H4 (cell line): ENCODE measurements at places on chromosomes 1 and 21.

GRCh38 chr21:44065428-44065827 is 41.8 kb upstream of the PWP2 start:
- DNase-seq = no peak

DNA sequence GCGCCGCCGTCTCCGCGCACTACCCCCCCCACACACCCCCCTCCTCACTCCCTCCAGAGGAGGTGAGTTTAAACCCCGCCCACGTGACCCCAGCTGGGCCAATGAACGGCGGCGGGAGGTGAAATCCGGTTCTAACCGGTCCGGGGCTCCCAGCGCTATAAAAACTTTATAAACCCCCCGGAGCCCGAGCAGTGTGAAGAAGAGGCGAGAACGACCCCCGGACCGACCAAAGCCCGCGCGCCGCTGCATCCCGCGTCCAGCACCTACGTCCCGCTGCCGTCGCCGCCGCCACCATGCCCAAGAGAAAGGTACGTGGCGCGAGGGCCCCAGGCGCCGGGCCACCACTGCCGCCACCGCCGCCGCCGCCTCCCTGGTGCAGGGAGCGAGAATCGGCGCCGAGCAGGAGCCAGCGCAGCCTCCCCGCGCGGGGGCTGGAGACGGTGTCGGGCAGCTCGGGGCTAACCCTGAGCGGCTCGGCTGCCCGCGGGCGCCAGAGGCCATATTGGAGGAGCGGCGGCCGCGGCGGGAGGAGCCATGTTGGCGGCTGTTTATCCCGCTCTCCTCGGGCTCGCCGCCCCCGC is at the start of gene HMGN2:
HMGN2 (plus strand) TSS at position 121 of the 581 bp plus-strand sequence; CDS start at position 294, 173 bp downstream.
- DNase-seq = peak; percentile 85

DNA sequence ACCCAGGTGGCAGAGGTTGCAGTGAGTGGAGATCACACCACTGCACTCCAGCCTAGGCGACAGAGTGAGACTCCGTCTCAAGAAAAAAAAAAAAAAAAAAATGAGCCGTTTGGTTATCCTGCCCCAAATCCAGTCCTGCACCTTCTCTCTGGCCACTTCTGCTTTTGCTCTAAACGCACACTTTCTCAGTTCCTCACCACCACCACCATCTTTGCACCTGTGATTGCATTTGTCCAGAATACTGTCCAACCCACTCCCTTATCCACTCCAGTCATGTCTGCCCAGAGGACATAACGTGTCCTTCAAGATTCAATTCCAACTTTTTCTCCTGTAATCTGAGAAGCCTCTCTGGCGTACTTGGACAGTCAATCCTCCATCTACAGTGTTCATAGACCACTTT is 2.2 kb upstream of the NEK2 start:
- no peak for DNase-seq

- no peak for DNase-seq
Observed at GRCh38 chr1:162299018-162299417, 77.6 kb downstream of the SPATA46 start.

- no peak for DNase-seq
Observed at GRCh38 chr1:105100102-105100501, 1350.4 kb downstream of the AMY1C start.

GRCh38 chr1:90074137-90074536 is 79.2 kb downstream of the ZNF326 start:
- DNase-seq = no peak

DNA sequence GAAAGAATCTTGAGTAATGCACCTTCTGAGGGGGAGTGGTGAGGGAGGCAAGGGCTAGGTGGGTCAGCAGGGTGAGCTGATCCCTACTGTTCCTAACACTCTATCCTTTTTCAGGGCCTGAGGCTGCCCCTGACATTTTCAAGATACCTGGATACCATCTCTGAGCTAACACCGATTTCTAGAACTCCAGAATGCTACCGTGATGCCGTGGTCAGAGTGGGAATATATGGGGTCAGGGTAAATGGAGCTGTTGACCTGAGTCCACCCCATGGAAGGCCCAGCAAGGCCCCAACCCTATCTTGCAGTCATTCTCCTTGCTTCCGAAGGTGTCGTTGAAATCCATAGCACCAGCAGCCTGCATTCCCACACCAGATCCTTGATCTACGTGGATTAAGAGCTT is 18.0 kb upstream of the PTPRF start:
- DNase-seq = no peak

DNA sequence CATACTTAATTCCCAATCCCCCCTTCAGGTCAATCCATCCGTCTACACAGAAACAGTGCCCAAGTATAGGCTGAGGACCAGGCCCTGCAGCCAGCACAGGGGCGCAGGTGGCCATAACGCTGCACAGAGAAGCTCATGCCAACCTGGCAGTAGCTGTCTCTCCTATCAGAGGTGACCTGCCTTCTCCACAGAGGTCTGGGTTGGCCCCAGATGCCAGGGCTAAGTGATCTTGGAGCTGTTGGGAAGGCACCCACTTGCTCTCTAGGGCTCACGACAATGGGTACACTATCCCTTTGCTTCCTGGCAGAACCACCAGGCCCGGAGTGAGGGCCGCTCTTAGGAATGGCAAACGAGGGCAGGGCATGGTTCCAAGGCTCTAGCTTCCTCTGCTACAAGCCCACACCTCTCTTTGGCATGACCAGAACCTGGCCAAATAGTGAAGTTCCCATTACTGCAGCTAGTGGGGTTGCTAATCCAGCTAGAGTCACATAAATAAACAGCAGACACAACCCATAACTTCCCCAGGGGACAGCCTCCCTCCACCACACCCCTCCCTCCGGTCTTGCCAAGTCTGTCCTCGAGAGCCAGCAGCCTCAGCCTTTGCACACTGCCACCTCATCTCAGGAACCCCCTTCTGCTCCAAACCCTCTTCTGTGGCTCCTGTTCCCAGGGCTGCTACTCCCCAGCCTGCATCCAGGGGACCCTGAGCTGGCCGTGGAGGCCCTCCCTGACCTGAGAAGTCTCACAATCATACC is 113.0 kb downstream of the GLIS1 start:
- DNase-seq = peak; percentile 28

DNA sequence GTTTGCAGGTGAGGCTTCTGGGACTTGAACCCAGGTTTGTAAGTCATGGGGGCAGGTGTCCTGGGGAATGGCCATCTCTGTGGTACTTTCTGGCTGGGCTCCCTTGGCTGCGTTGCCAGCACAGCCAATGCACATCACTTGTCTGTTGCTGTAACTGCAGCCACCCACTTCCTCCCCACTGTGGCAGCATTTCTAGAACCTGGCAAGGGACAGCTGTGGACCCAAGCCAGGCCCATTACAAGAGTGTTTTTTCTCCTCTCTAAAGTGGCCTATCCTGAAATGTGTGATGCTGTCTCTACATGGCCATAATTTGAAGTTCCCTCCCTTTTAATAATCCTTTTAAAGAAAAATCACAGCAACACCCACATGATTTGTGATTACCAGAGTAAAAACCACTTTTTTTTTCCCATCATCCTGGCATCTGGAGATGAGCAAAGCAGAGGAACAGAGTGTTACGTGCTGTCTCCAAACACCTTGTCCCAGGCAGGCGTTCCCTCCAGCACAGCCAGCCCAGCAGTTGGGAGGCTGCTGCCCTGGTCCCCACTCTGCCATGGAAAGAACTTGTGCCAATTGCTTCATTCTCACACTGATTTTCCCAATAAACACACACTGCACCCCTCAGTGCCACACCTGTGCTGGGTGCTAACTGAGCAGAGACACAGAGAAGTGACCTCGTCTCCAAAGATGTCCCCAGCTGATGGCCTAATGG is 360.6 kb upstream of the USP24 start:
- no peak for DNase-seq

DNA sequence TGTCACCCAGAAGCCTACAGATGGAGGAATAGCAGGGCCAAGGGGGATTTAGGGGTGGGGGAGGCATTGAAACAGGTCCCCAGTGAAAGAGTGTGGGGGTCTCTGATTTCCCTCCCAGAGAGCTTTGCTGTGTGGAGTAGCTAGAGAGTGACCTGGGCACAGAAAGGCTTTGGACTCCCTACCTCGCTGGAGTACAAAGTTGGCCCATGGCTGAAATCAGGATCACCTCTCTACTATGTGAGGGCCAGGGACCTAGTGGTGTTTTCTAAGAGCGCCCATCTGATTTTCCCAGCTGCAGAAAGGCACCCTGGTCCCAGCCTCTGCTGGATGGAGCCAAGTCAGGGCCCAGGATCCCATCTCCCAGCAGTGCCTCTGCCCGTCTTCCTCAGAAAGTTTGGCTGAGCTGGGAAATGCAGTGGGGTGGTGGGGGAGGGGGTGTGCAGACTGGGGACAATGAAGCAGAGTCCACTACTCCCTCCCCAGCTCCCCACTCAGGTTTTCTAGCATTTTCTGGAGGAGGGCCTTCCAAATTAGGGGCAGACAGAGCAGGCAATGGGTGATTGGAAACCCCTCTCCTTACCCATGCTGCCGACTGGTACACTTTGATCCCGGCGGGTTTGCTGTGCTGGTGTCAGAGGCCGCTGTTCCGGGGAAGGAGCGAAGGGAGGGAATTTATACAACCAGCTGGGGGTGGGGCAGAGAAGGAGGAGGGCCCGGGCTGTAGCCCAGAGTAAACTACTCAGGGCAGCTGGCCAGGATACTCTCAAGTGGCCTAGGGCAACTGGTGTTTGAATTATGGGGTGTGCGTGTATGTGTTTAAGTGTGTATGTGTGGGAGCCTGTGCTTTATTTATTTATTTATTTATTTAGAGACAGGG is at the start of gene SELENBP1:
SELENBP1 (minus strand) TSS at position 648 of the 877 bp plus-strand sequence; CDS start at position 584, 64 bp downstream.
- DNase-seq = no peak

- DNase-seq = no peak
Observed at GRCh38 chr1:240134596-240134995, 42.9 kb downstream of the FMN2 start.

- DNase-seq = no peak
Observed at GRCh38 chr1:226870401-226871279, at the start of gene PSEN2. Gene PSEN2, plus strand, starts transcription at chr1:226870616. Its CDS starts 11,292 bp downstream, at chr1:226881908.

DNA sequence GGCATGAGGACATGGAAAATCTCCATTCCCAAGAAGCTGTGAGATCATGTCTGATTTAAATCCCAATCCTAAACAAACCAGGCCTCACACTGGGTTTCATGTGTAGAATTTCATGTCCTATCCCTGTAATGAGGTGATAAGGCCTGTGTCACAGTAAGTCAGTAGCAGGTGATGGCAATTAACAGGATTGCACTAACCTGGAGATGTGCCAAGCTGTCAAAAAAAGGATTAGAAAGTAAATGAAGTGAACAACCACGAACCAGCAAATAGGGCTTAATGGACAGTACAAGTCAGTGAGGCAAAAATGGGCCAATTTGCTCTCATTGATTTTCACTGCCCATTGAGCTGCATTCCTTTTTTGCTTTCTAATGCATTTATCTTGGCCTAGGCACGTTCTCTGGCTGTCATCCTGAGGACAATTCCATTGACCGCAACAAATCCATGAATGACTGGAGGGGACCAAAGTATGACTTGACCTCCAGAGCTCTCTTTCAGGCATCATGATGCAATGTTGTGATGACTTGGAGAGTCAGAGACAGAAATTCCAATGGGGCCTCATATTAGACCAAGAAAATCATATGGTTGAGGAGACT is 673.6 kb upstream of the ADGRL2 start:
- DNase-seq = no peak

DNA sequence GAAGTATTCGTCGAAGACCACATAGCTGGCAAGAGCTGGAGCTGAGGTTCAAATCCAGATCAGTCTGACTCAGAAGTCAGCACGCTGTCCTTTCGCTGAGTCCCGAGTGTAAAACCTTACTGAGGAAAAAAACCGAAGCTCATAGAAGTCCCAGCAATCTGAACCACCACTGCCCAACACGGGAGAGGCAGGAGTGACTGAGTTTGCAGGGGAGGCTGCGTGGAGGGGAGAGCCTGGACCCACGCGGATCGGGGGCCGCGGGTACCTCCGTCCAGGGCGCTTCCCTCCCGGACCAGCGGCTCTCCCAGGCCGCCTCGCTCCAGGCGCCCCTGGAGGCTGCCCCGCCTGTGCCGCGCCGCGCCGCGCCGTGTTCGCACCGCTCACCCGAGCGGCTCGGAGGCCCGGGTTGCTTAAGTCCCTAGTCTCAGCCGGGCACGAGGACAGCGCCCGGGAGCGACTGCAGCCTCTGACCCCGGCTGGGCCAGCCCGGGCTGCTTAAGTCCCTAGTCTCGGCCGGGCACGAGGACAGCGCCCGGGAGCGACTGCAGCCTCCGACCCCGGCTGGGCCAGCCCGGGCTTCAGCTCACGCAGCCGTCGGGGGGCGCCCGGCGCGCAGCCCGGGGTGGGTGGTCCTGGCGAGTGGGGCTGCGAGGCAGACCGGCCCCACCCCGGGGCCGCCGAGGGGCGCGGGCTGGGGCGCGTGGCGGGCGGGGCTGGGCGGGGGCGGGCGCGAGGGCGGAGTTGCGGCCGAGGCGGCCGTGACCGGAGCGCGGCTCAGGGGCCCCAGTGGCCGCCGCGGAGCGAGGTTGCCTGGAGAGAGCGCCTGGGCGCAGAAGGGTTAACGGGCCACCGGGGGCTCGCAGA is at the start of gene ADAMTSL4:
ADAMTSL4 (plus strand) TSS at position 777 of the 864 bp plus-strand sequence. CDS start 2,881 bp downstream, outside the sequence.
- no peak for DNase-seq

- DNase-seq = no peak
Observed at GRCh38 chr1:96944432-96945092, 223.0 kb downstream of the PTBP2 start.
